Caudate nucleus (tissue), 63 donors: ENCODE measurements at places on chromosomes 6 and 20.

GRCh38 chr20:3655131-3655405 is 8.1 kb downstream of the GFRA4 start:
- DNase-seq = no peak

GRCh38 chr6:100262086-100262485 is 202.6 kb downstream of the SIM1 start:
- DNase-seq = no peak

- no peak for DNase-seq
Observed at GRCh38 chr6:109083657-109084056, 11.0 kb downstream of the SESN1 start.

GRCh38 chr6:119347466-119348095 is 2.0 kb downstream of the MAN1A1 start:
- DNase-seq = peak; percentile 18

- no peak for DNase-seq
Observed at GRCh38 chr6:76382201-76382600, 309.7 kb upstream of the IMPG1 start.

- no peak for DNase-seq
Observed at GRCh38 chr6:158596861-158597260, 37.0 kb downstream of the TMEM181 start.

- DNase-seq = no peak
Observed at GRCh38 chr6:156167625-156168071, 609.5 kb upstream of the ARID1B start.

DNA sequence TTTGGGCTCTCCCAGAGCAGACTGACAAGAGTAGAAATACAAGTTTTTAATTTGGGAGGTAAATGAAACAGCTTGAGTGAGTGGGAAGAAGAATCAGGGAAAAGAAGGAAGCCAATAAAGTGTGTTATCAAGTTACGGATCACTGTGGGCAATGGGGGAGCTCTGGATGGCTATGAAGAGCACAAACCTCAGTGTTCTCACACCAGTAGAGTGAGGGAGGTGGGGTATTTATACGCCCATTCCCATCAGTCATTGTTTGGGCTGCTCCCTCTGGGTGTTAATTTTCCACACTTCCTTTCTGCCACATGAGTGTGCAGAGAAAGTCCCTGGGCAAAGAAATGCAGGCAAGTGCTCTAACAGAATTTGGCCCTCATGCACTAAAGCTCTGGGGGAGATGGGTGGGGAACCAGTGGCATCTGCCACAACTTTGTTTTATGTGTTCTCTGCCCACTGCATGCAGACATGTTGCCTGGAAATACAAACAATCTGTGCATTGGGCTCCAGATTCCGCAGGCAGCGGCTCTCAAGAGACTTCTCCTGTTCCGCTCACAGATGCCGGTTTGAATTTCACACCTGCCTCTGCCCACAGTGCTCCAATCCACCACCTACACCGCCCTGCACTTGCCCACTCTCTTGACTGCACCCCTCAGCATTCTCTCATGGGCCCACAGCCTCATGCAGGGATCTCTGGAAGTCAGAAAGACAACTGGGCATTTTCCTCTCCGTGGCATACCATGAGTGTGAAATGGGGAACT is 211.1 kb upstream of the RNF24 start:
- no peak for DNase-seq

- no peak for DNase-seq
Observed at GRCh38 chr6:159969204-159969912, 476 bp downstream of the IGF2R start.
